ENCODE measurements at places on chromosomes 16 and 17.

DNA sequence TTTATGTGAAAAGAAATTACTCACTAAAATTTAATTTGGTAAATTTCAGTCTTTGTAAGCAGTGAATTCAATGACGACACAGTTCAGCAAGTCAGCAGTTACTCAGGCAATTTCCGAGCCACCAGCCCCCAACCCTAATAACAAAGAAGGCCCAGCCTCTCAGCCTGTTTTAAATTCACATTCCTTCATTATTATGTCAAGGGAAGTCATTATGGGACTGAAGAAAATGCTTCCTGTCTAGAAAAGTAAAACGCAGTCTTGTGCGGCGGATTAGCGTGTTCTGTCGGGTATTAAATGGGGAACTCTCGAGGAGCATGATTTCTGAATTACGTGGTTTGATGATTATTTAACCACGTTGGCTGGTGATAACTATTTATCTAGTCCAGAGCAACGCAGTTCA lies 177.6 kb downstream of the AIPL1 start:
- DNase-seq = peak; percentile 88

DNA sequence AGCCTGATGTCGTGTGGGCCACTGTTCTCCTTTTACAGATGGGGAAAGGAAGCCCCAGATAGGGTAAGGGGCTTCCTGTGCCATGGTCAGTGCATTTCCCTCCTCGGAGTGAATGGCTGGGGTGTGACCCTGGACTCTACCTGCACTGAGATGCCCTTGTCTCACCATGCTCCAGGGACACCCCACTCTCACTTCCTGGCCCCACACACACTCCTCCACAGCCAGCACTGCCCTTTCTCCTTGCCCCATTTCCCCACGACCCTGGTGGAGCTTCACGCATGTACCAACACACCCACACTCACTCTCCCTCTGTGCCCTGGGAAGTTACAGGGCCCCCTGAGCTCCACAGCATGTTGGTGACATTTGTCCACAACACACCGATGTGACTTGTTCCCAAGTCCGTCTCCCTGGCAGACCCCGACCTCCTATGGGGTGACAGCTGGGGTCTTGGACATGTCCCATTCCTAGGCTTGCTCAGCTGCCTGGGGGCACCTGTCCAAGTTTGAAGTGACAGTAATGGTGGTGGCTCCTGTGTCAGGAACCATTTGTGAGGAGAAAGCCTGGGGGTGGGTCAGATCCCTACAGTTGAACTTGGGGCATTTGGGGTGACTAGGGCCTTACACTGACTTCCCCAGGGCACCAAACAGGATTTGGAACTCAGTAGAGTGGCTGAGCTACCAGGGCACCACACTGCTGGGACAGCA lies 47.4 kb downstream of the PECAM1 start:
- DNase-seq = no peak

DNA sequence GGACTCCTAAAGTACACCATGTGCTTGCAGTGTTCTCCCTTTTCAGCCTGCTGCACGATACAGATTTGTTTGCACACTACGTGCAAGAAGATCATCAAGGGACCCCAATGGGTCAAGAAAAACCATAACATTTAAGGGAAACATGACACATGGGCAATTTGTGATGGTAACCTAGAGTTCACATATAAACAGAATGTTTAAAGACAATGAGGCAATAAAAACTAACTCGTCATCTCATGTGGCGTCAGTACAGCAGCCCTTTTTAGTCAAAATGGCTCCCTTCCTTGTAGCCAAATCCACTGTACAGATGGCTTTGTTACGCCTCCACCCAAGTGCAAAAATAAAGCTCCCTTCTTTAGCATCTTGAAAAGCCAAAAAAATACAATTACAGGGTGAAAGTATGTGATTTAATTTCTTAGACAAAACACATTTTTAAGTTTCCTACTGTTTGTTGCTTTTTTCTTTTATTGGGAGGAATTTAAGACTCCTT lies 173.7 kb downstream of the CDK5R1 start:
- no peak for DNase-seq

DNA sequence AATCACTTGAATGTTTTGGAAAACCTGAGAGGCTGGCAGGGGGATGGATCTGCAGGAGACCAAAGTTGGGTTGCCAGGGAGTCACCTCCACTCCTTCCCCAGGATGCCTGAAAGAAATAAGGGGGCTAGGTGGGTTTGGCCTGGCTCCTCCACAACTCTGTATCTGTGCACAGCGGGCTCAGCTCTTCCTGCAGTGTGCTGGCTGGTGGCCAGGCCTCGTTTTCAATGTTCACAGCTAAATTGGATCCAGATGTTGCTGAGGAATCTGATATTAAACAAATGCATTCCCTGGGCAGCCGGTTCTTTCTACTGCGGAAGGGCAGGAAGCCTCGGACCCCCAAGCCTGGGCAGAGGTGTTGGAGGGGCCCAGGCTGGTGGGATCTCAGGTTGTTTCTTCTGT lies 106.2 kb downstream of the N4BP1 start:
- no peak for DNase-seq

- no peak for DNase-seq
Measured at GRCh38 chr16:75207831-75208230, 870 bp upstream of the CTRB2 start.

DNA sequence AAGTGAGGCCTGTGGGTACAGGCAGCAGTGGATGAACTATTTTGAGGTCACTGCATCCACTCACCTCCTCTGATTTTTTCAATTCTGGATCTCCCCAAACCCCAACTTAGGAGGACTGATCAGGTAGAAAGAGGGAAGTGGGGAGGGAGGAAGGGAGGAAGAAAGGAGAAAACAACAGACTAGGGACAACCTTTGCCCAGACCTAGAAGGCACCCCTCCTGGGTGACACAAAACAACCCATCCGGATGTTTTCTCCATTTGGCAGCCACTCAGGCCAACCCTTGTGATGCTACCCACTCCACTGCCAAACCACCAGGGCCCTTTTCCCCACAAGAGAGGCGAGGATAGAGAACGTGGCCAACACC lies 2.7 kb downstream of the ORMDL3 start:
- DNase-seq = no peak

- no peak for DNase-seq
Measured at GRCh38 chr16:54976651-54977200, 46.1 kb downstream of the IRX5 start.

GRCh38 chr16:79132701-79133100 lies 467.8 kb downstream of the MAF start:
- no peak for DNase-seq

- DNase-seq = no peak
Measured at GRCh38 chr16:54402270-54402669, 115.7 kb upstream of the IRX3 start.

- no peak for DNase-seq
Measured at GRCh38 chr17:78206298-78206697, 7.8 kb upstream of the BIRC5 start.

DNA sequence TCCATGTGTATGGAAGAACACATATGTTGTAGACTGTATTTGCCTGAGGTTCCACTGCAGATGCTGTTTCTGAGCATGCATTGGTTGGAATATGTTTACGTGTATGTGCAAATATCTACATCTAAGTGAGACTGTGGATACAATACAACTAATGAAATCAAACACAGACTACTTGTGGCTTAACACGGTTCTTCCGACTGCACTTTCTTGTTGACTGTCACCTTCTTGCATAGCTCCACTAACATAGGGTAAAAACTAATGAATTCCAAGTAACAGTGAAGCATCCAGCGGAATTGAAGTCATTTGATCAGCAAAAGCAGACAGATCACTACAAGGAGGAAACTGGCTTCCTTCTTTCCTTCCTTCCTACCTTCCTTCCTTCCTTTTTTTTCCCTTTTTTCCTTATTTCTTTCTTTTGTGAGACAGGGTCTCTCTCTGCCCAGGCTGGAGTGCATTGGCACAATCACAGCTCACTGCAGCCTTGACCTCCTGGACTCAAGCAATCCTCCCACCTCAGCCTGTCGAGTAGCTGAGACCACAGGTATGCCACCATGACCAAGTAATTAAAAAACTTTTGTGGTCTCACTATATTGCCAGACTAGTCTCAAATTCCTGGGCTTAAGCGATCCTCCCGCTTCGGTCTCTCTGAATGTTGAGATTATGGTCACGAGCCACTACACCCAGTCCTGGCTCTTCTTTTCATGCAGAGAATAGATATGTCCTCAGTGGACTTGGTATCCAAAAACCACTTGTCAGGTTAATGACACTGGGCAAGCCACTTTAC lies 22.0 kb upstream of the CCL1 start:
- DNase-seq = peak; percentile 4

- DNase-seq = no peak
Measured at GRCh38 chr17:44253006-44253405, 14.9 kb downstream of the SLC4A1 start.

DNA sequence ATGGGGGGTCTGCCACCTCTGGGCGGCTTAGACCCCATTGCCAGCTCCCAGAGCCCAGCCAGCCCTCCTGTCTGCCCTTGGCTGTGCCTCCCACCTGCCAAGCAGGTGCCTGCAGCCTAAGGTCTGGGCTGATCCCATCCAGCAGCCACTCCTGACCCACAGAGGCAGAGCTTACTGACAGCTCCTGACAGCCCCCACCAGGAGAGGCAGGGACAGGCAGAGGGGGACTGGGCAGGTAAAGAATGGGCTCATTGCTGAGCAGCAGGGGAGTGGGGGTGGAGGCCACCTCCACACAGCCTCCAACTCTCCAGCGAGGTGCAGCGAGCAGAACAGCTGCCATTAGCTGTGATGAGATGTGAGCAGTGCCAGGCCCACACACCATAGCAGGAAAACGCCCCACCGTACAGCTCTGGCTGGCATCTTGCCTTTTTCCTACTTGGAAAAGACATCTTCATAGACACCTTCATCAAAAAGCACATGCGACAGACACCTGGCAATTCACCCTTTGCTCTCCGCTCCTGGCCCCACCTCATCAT lies 164.4 kb downstream of the C16orf78 start:
- DNase-seq = no peak

DNA sequence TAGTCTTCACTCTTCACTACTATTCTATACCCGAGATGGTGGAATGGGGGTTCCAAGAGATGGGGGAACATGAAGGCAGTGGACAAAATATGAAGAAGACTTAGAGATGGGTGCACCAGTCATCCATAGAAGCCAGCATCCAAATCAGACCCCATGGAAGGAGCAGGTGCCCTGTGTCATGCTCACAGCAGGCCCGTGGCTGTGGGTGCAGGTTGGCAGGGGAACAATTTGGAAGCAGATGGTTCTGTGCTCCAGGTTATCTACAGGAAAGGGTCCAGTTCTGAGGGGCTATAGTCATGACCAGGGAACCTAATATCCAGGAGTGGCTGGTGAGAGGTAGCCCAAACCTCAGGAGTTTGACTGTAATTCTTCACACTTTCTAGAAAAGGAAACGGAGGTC lies 9.6 kb upstream of the LPCAT2 start:
- DNase-seq = peak; percentile 24

DNA sequence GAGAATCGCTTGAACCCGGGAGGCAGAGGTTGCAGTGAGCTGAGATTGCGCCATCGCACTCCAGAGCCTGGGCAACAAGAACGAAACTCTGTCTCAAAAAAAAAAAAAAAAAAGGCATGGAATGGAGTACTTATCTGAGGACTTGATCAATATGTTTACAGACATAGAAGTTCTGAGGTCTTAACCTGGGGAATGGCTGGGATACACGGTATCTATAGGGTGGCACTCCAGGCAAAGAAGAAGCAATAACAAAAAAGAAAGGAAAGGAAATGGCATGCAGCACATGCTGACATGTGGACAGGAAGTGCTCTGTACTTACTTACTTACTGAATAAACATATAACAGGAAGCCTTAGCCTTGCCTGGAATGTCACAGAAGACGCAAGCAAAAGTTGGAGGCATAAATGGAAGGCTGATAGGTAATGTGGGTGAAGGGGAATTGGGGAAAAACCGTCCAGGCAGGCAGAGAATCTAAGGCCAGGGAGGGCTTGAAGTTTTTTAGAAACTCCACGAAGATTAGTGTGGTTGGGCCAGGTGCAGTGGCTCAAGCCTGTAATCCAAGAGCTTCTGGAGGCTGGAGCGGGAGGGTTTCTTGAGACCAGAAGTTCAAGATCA lies 10.1 kb upstream of the SPOP start:
- DNase-seq = peak; percentile 96

DNA sequence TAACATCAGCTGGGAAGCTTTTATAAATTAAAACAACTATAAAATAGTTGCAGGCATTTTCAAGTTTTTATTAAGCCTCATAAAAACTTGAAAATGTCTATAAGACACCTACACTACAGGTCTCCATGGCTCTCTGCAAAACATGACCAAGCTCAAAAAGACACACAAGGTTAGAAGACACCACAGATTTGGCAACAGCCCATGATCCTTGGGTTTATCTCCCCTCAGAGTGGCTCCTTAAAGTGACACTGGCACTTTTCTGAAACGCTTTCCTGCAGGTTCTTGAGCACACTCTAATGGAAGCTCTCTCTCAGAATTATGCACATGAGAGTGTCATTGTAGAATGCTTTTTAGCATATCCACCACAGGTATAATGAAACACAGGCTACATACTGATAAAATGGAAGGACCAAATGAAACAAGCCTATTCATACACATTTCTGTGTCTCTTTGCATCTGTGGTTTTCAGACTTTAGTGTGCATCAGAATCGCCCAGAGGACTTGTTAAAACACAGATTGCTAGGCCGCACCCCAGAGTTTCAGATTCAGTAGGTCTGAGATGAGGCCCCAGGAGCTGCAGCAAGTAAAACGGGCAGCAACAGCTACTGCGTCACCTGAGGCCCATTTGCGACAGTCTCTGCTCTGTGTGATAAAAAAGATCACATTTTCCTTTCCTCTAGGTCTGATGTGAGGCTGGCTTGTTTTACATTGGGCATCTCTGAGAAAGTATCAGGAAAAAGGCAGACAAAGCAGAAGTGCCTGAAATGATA lies 75.0 kb upstream of the WSB1 start:
- DNase-seq = no peak

- DNase-seq = no peak
Measured at GRCh38 chr16:71408536-71408935, 33.3 kb downstream of the TLE7 start.

DNA sequence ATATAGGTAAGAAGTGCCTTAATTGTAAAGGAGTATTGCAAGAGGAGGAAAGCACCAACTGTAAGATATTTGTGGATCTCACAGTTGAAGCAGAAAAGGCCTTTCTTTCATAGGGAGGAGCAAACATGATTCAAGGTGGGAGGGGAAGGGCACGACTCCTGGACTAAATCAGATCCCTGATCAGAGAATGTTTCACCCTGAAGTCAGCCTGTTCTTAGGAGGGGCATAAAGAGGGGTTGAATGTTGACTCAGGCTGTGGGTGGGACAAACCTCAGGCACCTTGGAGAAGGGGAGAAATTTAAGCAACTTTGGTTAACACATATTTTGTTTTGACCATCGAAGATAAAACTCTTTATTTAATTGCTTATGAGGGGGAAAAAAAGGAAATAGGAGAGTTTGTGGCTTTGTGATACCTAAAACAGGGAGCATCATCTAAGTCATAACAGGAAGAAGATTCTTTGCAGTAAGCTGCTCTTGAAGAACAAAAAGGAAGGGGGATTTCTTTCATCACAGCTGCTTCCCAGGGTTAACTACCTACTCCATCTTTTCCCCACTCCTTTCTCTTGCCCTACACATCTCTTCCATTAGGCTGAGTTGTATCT lies 158.6 kb upstream of the ZNF267 start:
- DNase-seq = no peak

- no peak for DNase-seq
Measured at GRCh38 chr17:8836821-8837562, 30.5 kb downstream of the PIK3R6 start.

GRCh38 chr17:74987909-74988711 lies 678 bp downstream of the CDR2L start:
- peak; percentile 84 for DNase-seq

- DNase-seq = no peak
Measured at GRCh38 chr17:38512473-38513058, 84.3 kb downstream of the ARHGAP23 start.

Measured in endothelial cell of umbilical vein (primary cell).